Activated CD4-positive, alpha-beta memory T cell treated with anti-CD3 and anti-CD28 coated beads for 36 hours (primary cell): ENCODE measurements at places on chromosomes 5 and 9.

DNA sequence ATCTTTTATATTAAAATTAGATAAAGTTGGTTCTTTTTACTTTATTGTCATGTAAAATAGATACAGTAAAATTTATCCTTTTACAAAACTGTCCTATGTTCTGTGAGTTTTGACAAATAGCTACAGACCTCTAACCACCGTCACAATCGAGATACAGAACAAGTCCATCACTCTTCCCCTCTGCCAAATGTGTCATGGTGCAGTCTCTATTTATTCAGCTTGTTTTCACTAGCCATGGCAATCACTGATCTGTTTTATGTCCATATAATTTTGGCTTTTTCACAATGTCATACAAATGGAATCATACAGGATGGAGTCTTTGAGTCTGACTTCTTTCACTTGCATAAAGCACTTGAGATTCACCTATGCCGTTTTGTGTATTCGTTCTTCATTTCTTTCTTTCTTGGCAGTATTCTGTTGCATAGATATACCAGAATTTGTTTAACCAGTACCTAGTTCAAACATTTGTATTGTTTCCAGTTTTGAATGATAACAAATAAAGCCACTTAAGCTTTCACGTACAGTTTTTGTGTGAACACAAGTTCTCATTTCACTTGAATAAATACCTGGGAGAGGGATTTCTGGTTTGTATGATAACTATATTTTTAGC lies 273.2 kb upstream of the MPDZ start:
- H3K27ac ChIP-seq, result no peak overlapping the region
- no peaks in the 10 kb centered on the region for H3K4me1 ChIP-seq
- no peak overlapping the region for H3K4me3 ChIP-seq

DNA sequence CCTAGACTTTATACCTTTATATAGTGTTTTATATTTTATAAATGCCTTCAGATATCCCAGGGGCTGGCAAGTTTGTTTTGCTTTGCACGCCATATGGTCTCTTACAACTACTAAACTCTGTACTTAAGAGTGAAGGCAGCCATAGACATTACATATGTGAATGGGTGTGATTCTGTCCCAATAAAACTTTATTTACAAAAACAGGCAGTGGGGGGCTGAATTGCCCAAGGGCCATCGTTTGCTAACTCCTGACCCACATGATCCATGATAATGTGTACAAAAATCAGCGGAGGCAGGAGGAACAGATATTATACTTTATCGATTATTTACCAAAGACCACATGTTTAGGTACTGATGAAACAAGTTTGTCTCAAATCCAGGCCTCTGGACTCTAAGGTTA lies 35.8 kb upstream of the ISCA1 start:
- no peak overlapping the region for H3K27ac ChIP-seq
- H3K4me3 ChIP-seq, result no peak overlapping the region
- no peak for DNase-seq
- no peaks in the 10 kb centered on the region for H3K4me1 ChIP-seq
- peaks cover 59% of the 10 kb centered on the region for H3K36me3 ChIP-seq

DNA sequence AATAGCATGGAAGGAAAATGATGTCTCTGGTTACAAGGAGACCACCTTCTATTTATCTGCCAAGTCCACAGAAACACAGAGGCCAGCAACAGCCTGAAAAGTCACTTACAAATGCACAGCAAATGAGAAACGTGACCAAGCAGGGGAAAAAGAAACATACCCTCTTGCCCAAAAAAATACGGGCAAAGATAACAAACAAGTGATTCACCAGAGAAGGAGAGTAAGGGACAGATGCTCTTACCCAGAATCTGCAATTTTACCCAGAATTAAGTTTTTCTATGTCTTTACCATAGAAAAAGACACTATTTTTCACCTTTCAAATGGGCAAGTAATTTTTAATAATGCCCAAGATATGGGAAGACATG lies 28.1 kb downstream of the CAMSAP1 start:
- peaks cover 44% of the 10 kb centered on the region for H3K4me1 ChIP-seq
- H3K36me3 ChIP-seq, result peaks cover 15% of the 10 kb centered on the region
- no peak overlapping the region for H3K27ac ChIP-seq
- no peaks in the 10 kb centered on the region for H3K27me3 ChIP-seq

- H3K4me3 ChIP-seq, result no peak overlapping the region
- H3K4me1 ChIP-seq, result no peaks in the 10 kb centered on the region
- no peaks in the 10 kb centered on the region for H3K36me3 ChIP-seq
- no peak for DNase-seq
Observed at GRCh38 chr9:6735422-6735821, 22.4 kb upstream of the KDM4C start.

- H3K27ac ChIP-seq, result no peak overlapping the region
- DNase-seq, result no peak
- H3K27me3 ChIP-seq, result peaks cover 1% of the 10 kb centered on the region
- H3K4me1 ChIP-seq, result no peaks in the 10 kb centered on the region
Observed at GRCh38 chr9:89621676-89622075, 16.9 kb downstream of the GADD45G start.

GRCh38 chr5:41821051-41821450 lies 49.2 kb downstream of the OXCT1 start:
- no peak overlapping the region for H3K27ac ChIP-seq
- no peaks in the 10 kb centered on the region for H3K27me3 ChIP-seq
- H3K4me1 ChIP-seq, result peaks cover 13% of the 10 kb centered on the region
- H3K36me3 ChIP-seq, result peaks cover 38% of the 10 kb centered on the region

DNA sequence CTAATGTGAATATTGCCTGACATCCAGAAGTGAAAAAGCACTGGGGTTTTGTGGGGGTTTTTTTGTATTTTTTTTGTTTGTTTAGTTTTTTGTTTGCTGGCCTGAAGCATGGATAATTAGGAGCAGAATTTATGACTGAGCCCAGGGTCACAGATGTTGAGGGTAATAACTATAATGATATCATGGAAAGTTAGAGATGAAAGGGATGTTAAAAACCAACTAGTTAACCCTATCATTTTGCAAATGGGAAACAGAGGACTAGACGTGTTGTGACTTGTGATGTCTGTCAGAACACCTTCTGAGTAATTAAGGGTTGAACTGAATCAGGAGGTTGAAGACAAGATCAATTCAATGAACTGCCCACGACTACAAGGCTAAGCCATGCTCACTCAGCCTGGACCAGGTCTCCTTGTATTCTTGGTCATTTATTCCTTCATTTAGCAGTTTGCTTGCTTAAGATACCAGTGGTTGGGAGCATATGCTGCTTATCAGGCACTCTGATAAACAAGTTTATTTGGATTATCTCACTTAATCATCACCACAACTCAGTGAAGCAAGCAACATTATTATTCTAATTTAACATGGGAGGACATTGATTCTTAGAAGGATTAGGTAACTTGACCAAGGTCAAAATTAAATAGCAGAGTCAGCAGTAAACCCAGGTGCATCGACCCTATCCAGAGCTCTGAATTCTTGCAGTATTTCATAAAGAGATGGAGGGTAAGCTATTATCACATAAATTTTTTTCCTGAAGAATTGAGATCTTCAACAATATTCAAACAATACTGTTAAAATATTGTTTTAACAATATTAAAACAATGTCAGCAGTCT lies 75.7 kb upstream of the PIK3R1 start:
- no peak overlapping the region for H3K27ac ChIP-seq
- H3K27me3 ChIP-seq, result no peaks in the 10 kb centered on the region
- no peaks in the 10 kb centered on the region for H3K36me3 ChIP-seq

- no peaks in the 10 kb centered on the region for H3K27me3 ChIP-seq
- peaks cover 14% of the 10 kb centered on the region for H3K36me3 ChIP-seq
- H3K4me3 ChIP-seq, result no peak overlapping the region
- H3K27ac ChIP-seq, result no peak overlapping the region
Observed at GRCh38 chr9:125476645-125477044, 215.0 kb downstream of the GAPVD1 start.

DNA sequence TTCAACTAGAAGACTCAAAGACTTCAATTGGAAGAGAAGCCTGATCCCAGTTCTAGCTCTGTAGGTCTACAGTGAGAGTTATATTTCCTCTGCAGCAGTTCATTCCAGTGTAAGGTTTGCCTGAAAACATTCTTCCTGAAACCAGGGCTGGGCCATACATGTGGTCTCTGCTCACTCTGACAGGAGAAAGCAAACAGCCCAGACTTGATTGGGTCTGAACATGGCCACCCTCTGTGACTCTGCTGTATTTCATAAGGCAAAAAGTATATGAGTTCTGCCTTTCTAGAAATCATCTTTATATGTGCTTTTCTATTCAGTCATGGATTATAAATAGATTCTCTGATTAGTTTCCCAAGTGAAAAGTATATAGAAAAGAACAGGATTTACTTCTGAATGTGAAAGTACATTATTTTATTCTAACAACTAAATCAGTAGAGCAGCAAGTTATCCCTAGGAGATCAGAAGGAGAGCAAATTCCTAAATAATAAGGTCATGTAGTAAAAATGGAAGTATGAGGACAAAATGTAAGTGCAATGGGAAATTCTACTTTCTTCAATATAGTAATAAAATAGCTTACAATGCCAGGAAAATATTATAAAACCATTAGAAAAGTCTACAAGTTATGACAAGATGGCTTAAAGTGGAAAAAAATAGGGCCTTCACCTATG lies 144.3 kb downstream of the EFNA5 start:
- H3K36me3 ChIP-seq, result no peaks in the 10 kb centered on the region
- H3K27me3 ChIP-seq, result no peaks in the 10 kb centered on the region
- no peak overlapping the region for H3K27ac ChIP-seq
